ENCODE measurements at places on chromosomes 6 and 20.
A peak's percentile ranks its signal among the peaks of the same experiment; 100 is the strongest.

GRCh38 chr20:3553663-3554062 is 82.8 kb downstream of the ATRN start:
- DNase-seq, result no peak

GRCh38 chr6:36355819-36356218 is 19.1 kb upstream of the BNIP5 start:
- peak; percentile 72 for DNase-seq

GRCh38 chr20:24102290-24102689 is 113.7 kb upstream of the GGTLC1 start:
- DNase-seq, result peak; percentile 42

DNA sequence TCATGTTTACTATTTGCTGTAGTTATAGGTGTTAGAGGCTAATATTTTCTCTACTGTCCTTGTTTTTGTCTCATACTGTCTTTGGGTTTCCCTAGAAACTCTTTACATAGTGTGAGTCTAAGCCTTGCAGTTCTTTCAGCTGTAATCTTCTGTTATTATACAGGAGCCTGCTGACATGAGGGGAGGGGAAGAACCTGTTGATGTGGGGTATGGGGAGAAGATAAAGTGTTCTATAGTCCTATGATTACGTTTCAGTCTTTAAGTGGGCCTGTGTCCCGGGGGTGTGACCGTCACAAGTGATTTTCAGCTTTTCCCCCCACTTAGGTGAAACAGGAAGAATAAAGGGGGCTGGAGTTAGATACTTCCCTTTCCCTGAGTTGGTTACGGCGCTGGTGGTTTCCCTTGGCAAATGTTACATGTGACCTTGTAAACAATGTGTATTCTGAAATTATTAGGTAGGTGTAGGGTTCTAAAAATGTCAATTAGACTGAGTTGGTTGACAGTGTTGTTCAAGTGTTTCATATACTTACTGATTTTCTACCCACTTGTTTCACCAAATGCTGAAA is 41.3 kb downstream of the REV3L start:
- no peak for DNase-seq

GRCh38 chr6:152922706-152923105 is 60.1 kb downstream of the FBXO5 start:
- DNase-seq, result no peak

DNA sequence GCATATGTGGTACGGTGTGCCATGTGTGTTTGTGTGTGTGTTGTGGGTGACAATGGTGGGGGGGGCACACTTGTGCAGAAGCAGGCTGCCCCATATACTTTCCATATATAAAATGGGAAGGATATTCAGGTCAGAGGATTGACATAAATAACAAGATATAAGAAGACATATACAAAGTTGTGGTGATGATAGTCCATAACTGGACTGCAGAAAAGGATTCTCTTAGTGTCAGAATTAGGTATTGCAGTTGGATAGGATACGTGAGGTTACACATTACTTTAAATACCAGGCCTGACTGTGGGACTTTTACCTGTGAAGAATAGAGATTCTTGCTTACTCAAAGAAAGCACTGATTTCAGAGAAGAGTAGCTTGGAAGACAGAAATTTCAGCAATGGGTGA is 1260.3 kb downstream of the EPHA7 start:
- no peak for DNase-seq

DNA sequence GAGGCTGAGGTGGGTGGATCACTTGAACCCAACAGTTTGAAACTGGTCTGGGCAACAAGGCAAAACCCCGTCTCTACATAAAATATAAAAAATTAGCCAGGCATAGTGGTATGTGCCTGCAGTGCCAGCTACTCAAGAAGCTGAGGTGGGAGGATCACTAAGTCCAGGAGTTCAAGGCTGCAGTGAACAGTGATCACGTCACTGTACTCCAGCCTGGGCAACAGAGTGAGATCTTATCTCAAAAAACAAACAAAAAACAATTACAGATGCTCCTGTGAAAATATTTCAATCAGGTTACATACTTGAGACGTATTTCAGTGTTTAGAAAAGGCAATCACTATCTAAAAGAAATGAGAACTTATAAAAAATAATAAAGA is 33.8 kb downstream of the RANBP9 start:
- DNase-seq, result no peak

- no peak for DNase-seq
Measured at GRCh38 chr6:29908710-29909109, 33.6 kb upstream of the HLA-A start.

DNA sequence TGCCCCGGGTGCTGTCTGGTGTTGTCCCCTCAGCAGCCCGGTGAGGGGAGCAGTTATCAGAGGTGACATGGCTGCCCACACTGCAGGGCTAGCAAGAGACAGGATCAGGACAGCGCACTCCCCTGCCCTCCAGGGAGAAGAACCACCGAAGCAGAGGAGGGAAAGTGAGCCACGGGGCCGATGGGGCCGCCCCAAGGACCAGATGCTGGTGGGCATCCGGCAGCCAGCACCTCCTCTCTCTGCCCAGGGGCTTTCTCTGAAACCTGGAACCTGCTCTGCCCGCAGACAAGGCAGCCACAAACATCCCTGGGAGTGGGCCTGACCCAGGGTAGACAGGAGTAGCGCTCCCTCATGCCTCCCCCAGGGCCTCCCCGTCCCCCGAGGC is 163.0 kb upstream of the CST7 start:
- no peak for DNase-seq

DNA sequence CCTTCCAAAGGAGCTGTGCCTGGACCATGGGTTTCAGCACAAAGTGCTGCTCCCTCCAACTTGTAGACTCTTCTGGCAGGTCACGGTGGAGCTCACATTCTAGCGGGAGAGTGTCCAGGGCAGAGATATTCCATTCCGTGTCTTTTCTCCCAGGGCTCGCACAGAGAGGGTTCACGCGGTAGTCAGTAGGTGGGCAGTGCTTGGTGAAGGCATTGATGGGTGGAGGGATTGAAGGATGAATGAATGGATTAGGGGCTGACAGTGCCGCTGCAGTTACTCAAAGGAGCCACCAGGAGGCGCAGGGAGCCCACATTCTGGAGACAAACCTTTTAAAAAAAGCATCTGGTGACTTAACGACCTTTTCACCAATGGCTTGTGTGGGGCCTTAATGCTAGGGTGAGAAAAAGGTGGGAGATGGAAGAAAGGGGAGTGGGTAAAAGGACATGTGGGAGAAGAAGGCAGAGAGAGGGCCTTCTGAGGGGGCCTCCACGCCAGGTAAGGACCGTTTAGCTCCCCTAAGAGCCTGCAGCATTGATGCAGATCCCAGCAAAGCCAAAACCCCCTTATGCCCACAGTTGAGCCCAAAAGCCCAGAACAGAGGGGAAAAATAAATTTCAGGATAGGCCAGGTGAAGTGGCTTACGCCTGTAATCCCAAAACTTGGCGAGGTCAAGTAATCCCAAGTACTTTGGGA is 17.5 kb upstream of the FAM110A start:
- DNase-seq, result peak; percentile 69

- DNase-seq, result peak; percentile 80
Measured at GRCh38 chr6:41199552-41200246, 1.2 kb downstream of the TREML2 start.

DNA sequence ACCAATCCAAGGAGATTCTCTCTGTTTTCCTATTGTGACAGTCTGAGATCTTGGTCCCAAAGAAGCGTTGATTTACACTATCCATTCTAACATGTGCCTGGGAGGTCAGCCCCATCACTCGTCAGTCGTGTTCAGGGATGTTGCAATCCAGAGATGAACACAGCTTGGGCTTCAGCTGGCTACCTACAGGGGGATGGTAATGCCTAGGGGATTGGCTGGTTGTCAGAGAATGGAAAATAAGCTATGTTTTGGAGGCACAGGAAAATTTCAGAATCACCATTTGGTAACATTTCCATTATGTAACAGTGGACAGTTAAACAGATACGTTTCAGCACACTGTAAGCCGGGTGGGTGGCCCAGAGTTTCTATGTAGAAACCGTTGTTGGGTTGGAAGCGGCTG is 147.1 kb upstream of the RALGAPA2 start:
- no peak for DNase-seq

DNA sequence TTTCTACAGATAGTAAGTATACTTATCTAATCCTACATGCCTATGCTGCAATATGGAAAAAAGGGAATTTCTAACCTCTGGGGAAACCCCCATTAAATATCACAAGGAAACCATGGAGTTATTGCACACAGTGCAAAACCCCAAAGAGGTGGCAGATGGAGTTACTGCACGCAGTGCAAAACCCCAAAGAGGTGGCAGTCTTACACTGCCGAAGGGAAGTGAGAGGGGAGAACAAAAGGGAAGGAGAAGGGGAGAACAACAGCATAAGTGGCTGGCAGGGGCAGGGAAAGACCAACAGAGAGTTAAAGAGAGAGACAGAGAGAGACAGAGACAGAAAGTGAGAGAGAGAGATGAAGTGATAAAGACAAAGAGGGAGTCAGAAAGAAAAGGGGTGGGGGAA is 43.8 kb upstream of the EIF2S2 start:
- DNase-seq, result no peak

DNA sequence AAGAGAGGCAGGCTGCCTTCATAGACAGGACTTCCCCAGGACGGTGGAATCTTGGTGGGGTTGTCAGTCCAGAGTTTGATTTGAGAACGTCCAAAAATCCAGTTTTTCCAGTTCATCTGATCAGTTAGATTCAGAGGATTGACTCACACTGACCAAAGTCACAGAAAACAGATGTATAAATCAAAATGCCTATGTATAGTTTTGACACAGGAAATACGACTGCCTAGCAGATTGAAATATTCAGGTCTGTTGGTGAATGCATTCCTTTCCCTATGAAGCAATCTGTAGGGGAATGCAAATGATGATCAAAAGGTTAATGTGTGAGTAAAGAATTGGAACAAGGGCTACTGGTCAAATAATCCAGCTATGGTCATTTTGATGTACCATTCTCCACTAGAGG is 29.7 kb upstream of the GFOD1 start:
- DNase-seq, result no peak

DNA sequence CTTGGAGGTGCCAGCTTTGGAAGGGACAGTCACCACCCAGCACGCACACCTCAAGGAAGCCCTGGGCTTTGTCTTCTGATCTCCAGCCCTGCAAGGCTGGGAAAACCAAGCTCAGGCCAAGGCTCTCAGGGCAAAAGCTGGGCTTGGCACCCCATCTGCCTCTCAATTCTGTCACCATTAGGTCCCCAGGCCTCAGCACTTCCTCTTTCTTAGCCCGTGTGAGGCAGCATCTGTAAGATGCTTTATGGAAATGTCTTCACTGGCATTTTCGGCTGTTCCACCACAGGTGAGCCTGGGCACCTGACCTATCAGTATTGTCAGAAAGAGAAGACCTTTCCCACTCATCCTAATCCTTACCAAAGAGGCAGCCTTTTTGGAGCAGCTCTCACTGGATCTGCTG is 24.6 kb downstream of the GMEB2 start:
- no peak for DNase-seq

DNA sequence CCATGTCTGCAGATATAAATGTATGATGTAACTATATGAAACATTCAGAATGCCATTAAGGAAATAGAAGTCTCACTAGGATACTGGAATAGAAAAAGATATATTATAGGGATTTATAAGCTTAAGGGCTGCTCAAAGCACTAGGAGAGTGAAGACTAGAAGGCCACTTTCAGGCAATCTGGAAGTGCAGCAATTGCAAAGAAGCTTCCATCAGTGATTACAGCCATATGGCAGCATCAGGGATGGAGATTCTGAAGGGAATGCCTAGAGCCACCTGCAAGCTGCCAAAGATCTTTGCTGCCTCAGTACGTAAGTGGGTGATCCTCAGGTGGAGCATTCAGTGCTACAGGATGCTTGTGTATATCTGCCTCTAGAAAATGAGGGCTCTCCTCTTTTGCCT is 796.2 kb upstream of the EPHA7 start:
- no peak for DNase-seq

DNA sequence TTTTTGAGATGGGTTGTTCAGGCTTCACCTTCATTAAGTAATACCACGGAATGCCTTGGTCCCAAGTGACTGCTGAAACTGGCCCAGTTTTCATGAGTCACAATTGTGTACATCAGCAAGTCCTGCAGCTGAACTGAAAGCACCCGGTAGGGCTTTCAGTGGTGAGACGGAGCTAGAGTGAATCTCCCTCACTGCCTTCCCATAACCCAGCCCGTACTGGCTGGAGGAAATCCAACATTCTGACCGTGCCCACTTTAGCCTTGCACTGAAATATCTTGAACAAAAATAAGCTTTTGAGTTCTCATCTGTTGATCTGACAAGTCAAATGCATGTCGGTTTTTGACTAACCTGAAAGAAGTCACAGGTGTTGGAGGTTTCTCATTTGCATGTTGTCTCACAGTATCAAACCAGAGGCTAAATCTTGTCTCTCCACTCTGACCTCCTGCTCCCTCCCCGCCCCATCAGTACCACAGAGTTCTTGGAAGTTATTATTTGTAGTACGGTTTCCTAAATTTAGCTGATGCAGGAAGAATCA is 35.9 kb downstream of the DUSP22 start:
- DNase-seq, result peak; percentile 73

DNA sequence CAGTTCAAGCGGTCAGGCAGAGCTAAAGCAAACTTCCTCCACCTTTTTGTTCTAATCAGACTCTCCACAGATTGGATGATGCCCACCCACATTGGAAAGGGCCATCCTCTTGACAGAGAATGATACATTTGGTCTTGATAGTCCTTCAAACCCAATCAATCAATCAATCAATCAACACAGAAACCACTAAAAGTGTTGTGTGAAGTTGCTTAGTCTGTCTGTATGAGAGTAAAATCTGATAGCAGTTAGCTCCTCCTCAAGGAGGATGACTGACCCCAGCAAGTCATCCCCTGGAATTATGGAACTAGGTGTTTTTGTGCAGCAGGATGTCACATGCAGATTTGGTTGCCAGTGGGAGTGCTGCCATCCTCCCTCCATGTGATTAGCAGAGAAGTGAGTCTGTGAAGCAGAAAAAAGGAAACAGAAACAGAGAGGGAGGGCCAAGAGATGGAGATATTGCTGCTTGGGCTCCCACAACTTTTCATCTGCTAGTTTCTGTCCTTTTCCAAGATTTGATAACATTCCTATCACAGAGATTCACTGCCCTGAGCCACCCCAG is 32.0 kb upstream of the SSTR4 start:
- no peak for DNase-seq

DNA sequence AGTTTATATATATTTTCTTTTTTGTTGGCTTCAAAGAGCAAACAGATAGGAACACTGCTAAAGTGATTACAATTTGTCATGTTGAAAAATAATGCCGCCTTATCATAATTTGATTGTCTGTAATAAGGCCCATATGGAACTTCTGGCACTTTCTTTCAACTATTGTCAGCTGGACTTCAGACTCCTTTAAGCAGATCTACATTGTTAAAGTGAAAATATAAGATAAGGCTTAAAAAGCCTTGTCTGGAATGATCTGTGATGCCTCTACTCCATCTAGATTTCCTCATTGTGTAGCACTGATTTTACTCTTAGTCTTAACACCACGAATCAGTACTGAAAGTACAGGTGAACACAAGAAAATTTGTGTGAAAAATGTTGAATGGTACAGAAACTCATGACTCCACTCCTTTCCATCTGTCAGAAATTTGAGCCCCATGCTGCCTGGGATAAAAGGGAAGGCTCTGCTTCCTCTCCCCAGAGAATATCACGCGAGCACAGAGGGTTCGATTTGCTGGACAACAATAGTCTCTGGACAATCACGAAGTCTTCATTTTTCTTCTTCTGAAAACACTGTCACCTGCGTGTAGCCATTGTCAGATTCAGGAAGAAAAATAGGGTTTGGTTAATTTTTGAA is 56.0 kb downstream of the BCAS1 start:
- no peak for DNase-seq

- DNase-seq, result no peak
Measured at GRCh38 chr6:75424618-75425548, 68.7 kb downstream of the FILIP1 start.
